AG09309 (cell line): ENCODE measurements at places on chromosomes 7 and 10.

DNA sequence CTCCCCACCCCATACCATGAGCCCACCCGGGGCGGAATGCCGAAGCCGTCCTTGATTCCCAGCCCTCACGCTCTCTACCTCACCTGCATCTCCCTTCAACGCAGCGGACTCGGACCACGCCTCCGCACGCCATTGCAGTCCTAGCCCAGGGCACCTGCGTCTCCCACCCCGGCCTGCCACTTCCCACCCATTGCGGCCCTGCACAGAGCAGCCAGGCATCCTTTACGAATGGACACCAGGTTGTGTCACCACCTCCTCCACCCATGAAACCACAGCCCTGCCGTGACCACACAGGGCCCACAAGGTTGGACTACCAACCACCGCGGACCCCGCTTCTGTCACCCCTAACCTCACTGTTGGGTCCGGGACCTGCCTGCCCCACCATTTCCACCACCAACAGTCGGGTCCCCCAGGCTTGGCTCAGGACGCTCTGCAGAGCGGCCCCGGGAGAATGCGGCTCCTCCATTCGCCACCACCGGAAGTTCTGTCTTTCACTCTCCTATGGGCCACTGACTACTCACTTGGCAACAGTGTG, 232.5 kb downstream of the MAD1L1 start:
- no peak for DNase-seq

DNA sequence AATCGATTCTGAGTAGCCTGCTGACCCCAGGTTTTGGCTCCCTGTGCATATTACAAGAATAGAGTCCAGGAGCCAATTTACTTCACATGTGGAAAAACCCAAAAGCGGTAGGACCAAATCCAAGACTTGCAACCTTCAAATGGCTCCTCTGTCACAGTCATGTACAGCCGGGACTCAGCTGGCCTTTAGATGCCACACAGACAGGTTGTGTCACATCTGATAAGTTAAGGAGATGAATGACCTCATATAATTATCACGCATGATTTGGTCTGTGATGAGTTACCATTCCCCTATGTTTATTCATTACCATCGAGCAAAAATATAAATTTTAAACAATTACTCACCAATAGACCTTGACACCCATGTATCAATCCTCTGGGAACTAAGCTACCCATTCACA, 14.2 kb downstream of the CACNA2D1 start:
- no peak for DNase-seq

GRCh38 chr7:1842321-1843221, 172.5 kb downstream of the ELFN1 start:
- no peak for DNase-seq

DNA sequence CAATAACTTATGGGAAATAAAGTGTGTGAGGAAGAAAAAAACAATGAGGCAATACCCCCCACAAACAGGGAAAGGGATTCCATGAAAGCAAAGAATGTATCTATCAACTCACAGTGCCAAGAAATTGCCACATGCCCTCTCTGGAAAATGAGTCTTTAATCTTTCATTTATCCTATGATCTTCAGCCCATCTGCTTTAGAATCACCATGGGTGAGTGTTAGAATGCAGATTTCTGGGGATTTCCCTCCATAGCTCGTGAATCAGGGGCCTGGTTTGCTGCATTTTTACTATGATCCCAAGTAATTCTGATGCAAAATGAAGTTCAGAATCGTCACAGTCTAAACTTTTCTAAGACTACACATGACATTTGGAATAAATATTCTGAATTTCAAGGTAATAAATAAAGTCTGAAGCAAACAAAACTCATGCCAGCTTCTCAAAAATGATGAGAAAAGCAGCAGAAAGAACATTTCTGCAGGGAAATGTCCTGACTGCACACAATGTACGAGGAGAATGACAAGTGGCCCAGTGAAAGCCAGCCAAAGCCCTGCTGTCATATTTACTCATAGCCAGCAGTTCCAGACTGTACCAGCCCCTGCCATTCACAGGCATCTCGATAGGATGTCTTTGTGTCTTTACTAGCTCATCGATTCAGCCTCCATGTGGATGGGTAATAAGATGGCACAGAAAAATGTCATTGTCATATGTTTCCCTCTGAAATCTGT, 167.1 kb downstream of the ELMO1 start:
- DNase-seq: no peak

DNA sequence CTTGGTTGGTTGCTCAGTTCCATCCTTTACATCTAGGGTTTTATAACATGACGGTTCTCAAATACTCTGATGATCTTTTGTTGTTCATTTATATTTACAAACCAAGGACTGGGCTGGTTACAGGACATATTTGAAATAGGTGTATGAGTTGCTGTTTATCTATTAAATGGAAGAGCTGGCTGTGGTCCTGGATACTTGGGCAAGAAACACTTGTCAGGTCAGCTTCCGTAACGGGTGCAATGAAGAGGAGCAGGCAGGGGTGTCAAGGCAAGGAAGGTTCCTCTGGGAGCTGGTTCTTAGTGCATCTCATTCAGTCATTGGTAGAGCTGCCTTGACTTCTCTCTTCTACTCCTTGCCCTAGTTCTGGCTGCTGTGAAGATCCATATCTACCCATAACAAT, 4.8 kb upstream of the TMEM26 start:
- DNase-seq: no peak

DNA sequence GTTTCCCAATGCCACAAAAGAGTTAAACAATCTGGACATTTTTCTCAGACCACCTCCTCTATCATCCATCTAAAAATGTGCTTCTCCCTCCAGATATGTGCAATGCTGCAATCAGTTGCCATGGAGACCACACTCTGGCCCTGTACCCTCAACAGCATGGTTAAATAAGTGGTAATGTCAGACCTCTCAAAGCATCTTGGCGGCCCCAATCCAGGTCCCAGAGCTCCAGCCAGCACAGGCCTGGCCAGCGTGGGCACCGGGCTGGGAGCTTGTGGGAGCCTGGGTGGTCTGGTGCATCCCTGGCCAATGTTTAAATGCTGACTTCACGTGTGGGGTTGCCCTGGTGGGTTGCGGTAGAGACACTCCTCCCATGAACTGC, 362.9 kb upstream of the ZNF32 start:
- DNase-seq: no peak

- DNase-seq: no peak
These were observed 90.8 kb downstream of the ELAPOR2 start for GRCh38 chr7:86968618-86969017.

GRCh38 chr10:114401195-114401791, 3.0 kb downstream of the AFAP1L2 start:
- DNase-seq: peak; percentile 62

GRCh38 chr7:27533652-27534081, 129.0 kb downstream of the HIBADH start:
- no peak for DNase-seq

- DNase-seq: no peak
These were observed 179.9 kb upstream of the TMEM106B start for GRCh38 chr7:12031186-12031585.

DNA sequence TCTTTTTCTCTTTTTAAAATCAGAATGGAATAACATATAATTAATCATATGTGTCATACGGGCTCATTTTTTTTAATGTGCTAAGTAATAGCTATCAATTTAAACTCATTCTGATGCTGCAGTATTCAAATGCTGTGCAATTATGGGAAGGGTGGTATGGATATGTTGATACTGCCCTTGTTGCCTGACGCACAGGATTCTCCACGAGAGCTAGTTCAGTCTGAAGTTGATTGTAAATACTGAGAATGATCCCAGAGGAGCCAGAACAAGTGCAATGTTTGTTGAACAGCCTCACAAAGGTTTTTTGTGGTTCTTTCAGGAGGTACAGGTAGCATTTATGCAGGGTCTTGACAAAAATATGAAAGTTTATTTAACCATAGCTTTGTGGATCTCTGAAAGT, 13.4 kb downstream of the NPY start:
- DNase-seq: no peak

- DNase-seq: no peak
These were observed 274.7 kb downstream of the USP6NL start for GRCh38 chr10:11336722-11337162.

DNA sequence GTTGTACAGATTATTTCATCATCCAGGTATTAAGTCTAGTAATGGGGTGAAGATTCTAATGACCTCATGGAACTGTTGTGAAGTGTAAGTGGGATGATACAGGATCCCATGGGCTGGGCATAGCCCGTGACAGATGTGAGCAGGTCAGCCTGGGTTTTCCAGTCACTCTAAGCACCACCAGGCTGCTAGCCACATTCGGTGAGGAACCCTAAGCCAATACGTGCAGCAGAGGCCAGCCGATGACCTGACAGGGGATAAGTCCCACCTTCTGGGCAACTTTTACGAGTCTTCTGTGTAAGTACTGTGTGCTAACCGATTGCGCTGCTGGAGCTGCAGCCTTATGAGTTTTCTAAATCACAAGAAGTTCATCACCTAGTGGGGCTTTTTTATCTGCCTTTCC, 7.3 kb downstream of the ZNF503 start:
- DNase-seq: no peak

GRCh38 chr7:15628876-15629275, 57.6 kb downstream of the MEOX2 start:
- peak; percentile 7 for DNase-seq
